Esophagus squamous epithelium (tissue), 5 donors: ENCODE measurements at places on chromosomes 7 and 10. TPM values are rescaled to one million over a fixed set of nuclear protein-coding genes. Genes with fewer than 3 reads are reported as not detected.

- no peaks in the 10 kb centered on the region for H3K36me3 ChIP-seq
- H3K4me1 ChIP-seq = peaks cover 4% of the 10 kb centered on the region
- no peak overlapping the region for H3K27ac ChIP-seq
- H3K27me3 ChIP-seq = no peaks in the 10 kb centered on the region
- no peak for DNase-seq
Measured at GRCh38 chr10:130022511-130023299, 58.6 kb upstream of the EBF3 start.

- no peaks in the 10 kb centered on the region for H3K27me3 ChIP-seq
- DNase-seq = no peak
- no peaks in the 10 kb centered on the region for H3K36me3 ChIP-seq
- no peak overlapping the region for H3K27ac ChIP-seq
Measured at GRCh38 chr7:22385326-22385725, 28.4 kb upstream of the RAPGEF5 start.

- H3K4me3 ChIP-seq = no peak overlapping the region
- H3K27me3 ChIP-seq = no peaks in the 10 kb centered on the region
- H3K36me3 ChIP-seq = no peaks in the 10 kb centered on the region
- no peak overlapping the region for H3K27ac ChIP-seq
Measured at GRCh38 chr7:120724448-120724847, 133.5 kb downstream of the TSPAN12 start.

DNA sequence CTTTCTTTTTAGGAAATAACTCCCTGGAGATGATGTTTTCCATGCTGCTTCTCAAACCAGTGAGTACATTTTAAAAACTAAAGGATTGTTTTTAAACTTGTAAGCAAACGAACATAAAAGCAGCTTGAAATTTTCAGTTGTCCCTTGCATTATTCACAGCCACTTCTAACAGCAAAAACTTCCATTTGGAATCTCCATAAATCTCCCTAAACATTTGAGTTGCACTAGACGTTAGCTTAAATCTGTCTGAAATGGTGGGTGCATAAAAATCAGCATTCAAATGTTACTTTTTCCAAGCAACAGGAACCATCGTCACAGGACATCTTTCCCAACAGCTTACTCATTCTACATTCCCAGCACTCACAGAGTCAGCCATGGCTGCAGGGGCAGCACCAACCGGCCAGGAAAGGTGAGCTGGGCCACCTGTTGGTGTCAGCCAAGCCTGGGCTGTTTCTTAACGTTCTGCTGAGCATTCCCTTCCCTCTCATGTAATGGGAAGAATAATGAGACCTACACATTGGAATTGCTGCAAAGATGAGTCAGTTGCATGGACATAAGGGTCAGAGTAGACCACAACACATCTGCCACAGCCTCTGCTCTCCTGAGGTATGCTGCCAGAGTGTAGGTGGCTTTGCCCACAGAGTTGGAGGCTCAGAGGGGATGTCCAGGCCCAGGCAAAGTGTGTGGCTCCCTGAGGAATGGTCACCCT is 163.2 kb downstream of the TNS3 start:
- no peak overlapping the region for H3K27ac ChIP-seq
- peaks cover 38% of the 10 kb centered on the region for H3K36me3 ChIP-seq
- DNase-seq = no peak
- H3K4me1 ChIP-seq = no peaks in the 10 kb centered on the region

The VSTM2A gene
- total RNA-seq = not detected

The WNT16 gene
- total RNA-seq = not detected
